ENCODE measurements at places on chromosomes 12 and 14. TPM values are rescaled to one million over a fixed set of nuclear protein-coding genes. Genes with fewer than 3 reads are reported as not detected.

DYNC1H1 gene
- 252 TPM for total RNA-seq

TSPAN11 gene
- total RNA-seq: not detected

PRIMA1 gene
- 0.43 TPM for total RNA-seq

LIN52 gene
- 5.7 TPM for total RNA-seq

RPS6KA5 gene
- total RNA-seq: 4.4 TPM

AQP6 gene
- total RNA-seq: not detected

KRT85 gene
- total RNA-seq: not detected

TMBIM4 gene
- total RNA-seq: 54.5 TPM

RNASE3 gene
- total RNA-seq: not detected

MON2 gene
- total RNA-seq: 13.5 TPM

INSM2 gene
- not detected for total RNA-seq

FAM222A gene
- 6.9 TPM for total RNA-seq

CRY1 gene
- total RNA-seq: 23.6 TPM

MYF5 gene
- total RNA-seq: not detected

ASCL1 gene
- total RNA-seq: not detected

C14orf180 gene
- not detected for total RNA-seq

Data from A549 treated with ZK216348 at 1 μM for 4 hours (cell line).